ENCODE measurements at places on chromosomes 5 and 9.

DNA sequence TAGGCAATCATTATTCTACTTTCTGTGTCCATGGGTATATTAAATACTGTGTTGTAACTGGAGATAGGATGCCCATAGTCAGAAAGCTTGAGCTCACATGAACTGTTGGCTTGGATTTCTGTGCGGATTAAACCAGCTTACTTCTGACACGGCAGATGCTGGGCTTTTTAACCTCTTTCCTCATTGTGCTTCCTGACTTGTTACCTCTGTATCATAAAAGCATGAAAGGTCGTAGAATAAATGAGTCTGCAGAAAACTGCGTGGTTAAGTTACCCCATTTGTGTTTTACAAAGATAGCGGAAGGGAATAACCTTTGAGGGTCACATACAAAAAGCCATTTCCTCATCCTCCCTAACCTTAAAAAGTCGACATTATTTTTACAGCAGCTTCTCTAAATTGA lies 199.5 kb upstream of the DMRT1 start:
- no peak for DNase-seq

- no peak for DNase-seq
Measured at GRCh38 chr5:138905541-138905940, 30.4 kb upstream of the LRRTM2 start.

DNA sequence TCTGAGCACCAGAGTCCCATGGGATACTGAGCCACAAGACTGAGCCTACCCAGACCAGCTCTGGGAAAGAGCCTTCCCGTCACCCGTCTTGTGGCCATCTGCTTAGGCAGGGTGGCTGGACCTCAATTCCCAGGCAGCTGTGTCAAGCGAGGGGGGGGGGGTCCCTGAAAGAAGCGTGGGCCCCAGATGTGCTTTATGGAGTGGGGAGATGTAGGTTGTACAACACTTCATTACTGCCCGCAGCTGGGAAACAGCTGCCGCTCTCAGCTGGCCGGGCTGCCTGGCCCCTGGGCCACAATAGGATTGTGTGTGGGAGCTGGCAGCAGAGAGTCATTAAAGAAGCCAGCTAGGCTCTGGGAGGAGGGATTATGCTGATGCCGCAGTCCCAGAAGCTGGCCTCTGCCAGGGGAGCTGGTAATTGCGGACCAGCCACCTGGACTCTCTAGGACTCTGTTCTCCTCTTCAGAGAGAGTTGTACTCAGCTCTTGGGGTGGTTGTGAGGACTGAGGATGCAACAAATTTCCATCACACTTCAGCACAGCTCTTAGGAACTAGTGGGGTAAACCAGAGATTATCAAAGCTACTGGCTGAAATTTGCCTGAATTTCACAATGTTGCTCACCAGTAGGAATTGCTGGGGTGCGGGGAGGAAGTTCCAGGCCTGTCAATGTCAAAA lies 145.4 kb downstream of the GADD45G start:
- no peak for DNase-seq

DNA sequence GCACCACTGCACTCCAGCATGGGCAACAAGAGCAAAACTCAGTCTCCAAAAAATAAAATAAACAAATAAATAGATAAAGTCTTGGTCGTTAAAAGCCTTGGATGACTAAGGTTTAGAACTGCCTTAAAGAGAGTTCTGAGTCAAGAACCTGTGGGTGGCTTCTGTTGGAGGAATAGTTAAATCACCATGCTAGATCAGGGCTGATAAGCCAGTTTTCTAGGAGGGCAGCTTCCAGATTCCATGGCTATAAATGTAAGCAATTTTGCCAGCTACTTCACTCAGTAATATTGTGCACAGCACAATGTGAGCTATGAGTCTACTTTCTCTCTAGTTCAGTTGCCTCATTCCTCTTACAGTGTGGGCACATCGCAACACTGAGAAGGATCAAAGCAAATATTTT lies 242.1 kb upstream of the NUDT12 start:
- DNase-seq, result no peak

DNA sequence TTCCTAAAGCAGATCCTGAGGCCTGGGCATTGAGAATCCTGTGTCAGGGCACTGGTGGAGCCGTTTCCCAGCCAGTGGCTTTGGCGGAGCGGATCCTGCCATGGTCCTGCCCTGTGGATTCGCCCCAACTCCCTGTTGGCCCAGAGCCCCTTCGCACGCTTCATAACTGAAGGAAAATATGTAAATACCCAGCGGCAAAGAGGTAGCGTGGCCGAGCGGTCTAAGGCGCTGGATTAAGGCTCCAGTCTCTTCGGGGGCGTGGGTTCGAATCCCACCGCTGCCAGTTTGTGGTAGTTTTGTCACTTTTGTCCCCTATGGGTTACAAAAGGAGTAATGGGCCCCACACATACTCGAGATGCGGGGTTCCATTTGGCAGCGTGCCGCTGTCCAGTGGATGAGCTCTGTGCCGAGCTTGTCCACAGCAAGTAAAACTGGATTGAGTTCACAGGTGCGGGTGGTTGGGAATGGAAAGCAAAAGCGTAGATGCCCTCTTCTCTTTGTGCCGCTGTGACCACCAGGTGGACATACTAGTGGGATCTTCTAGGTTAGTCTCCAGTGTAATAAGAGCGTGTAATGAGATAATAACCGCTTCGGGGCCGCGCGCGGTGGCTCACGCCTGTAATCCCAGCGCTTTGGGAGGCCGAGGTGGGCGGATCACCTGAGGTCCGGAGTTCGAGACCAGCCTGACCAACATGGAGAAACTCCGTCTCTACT lies 17.3 kb downstream of the TRIM7 start:
- DNase-seq, result peak; percentile 90

- peak; percentile 61 for DNase-seq
Measured at GRCh38 chr9:19471737-19472648, 63.2 kb downstream of the ACER2 start.

- DNase-seq, result no peak
Measured at GRCh38 chr5:91219091-91219802, 163.9 kb downstream of the ARRDC3 start.

GRCh38 chr9:128192601-128193371 lies 1.4 kb upstream of the CIZ1 start:
- DNase-seq, result peak; percentile 69

DNA sequence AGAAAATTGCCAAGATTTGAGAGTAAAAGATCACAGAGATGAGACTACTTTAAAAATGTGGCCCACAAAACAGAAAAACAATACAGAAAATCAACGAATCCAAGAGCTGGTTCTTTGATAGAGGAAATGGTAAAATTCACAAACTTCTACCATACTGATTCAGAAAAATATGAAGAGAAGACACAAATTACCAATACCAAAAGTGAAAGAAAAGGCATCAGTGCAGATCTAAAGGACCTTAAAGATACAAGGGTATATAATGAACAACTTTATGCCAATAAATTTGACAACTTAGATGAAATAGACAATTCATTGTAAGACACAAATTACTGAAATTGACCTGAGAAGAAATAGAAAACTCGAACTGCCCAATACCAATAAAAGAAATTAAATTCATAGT lies 24.4 kb upstream of the SLC1A1 start:
- no peak for DNase-seq

GRCh38 chr5:50655067-50655809 lies 11.2 kb upstream of the PARP8 start:
- no peak for DNase-seq

All from activated CD4-positive, alpha-beta T cell treated with anti-CD3 and anti-CD28 coated beads, Interleukin-2, Interleukin-6, amounts not matched to agents 100 ng/mL and 50 ng/mL, durations not matched to agents 16 hours and 8 hours (primary cell).